ENCODE measurements at places on chromosomes 3 and 15. TPM values are rescaled to one million over a fixed set of nuclear protein-coding genes. Genes with fewer than 3 reads are reported as not detected.

GRCh38 chr3:45509038-45509767 is 85.3 kb upstream of the LIMD1 start:
- no peak for DNase-seq

- no peak for DNase-seq
Measured at GRCh38 chr3:169863458-169863899, 6.3 kb downstream of the LRRC31 start.

GRCh38 chr15:62912808-62913207 is 129.7 kb upstream of the TPM1 start:
- no peak for DNase-seq

DNA sequence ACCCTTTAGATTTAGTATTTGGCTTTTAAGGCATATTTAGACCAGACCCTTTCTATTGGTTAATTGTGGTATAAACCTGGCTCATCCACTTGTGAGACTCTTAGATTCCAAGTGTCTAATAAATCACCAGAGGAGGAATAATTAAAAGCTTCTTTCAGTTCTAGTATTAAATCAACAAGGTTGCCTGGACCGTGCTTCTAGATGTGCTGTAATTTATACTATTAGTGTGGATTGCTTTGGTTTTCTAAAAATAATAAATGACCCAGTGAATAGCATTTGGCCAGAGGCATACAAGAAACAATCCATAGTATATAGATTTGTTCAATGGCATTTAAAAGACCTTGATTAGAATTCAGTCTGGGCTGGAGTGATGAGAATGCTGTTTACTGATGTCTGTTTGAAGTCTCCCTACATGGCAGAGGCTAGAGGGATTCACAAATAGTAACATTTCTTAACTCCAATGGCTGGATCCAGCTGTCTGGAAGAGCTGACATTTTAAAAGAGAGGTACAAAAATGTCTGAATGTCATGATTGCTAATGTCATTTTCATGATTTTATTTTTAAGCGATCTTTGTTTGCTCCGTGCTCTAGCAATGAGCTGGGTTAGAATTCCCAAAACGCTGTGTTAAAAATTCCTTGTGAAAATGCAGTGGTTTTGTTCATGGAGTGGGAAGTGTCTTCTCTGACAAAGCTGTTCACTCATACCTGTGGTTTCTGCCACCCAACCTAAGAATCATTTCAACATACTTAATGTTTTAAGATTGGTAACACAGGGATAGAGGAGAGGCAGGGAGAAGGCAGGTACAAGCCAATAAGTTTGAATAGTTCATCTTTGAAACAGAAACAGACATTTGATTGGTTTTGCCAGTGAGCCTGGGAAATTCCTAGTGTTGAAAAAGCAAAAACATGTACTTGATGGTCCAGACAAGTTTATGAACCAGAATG is 89.9 kb downstream of the RBMS3 start:
- DNase-seq = no peak

DNA sequence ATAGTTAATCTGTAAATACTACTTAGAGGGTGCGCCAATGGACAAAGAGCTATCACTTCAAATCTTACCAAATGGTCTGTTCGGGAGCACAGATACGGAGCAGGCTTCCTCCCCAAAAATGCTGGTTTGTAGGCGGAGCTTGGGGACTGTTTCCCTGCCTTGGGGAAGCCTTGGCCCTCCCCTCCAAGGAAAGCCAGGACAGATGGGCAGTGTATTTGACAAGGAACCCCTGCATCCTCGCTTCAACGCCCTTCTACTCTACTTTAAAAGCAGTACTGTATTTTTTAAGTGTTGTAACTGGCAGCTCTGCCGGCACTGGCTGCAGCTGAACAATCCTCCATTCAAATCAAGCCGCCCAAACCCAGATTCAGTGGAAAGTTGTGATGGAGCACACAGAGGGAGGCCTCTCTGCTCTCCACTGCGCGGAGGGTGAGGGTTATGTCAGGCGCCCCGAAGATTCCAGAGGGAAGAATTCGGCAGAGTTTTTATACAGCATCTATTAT is 83.1 kb upstream of the FNDC3B start:
- DNase-seq = no peak

The SLC38A3 gene
- not detected for total RNA-seq

The IGSF11 gene
- total RNA-seq = not detected

- DNase-seq = no peak
Measured at GRCh38 chr15:66196602-66197001, 56.9 kb downstream of the MEGF11 start.

The SPG11 gene
- total RNA-seq = 21.1 TPM

The TM4SF18 gene
- 6.2 TPM for total RNA-seq

The LYSMD4 gene
- total RNA-seq = not detected

- no peak for DNase-seq
Measured at GRCh38 chr3:168161696-168162095, 66.0 kb upstream of the GOLIM4 start.

The LDHAL6B gene
- not detected for total RNA-seq

- DNase-seq = no peak
Measured at GRCh38 chr3:128425142-128425845, 41.4 kb downstream of the DNAJB8 start.

GRCh38 chr3:190432216-190432615 is 17.5 kb downstream of the TMEM207 start:
- DNase-seq = no peak

The CCR2 gene
- total RNA-seq = 0.11 TPM

- DNase-seq = no peak
Measured at GRCh38 chr3:108518895-108519294, 8.5 kb upstream of the MYH15 start.

DNA sequence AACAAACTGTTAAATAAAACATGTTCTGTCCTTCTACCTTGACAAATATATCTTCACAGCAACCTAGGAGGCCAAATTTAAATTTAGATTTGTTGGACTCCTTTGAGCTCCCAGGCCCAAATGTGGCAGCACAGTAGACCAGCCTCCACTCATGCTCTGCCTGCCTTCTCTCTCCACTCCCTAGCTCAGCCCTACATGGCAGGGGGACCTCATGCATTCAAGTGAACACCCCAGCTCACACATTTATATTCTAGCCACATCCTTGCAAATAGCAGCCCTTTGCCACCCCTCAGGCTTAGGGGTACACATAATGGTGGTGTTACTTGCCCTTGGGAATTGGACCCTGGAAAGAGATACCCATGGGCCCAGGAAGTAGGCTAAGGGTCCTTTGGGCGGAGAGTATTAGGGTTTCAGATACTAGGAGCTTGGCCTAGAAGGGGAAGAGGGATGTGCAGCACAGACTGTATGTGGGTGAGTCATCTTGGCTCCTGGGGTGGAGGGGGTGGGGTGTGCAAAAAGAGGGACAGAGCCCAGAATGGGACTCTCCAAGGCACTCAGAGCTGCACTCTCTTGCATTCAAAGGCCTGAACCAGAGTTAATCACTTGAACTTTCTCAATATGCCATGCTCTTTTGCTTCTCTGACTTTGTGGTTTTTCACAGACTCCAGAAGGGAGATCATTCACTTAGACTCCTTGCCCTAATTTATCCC is 268.4 kb upstream of the ROPN1 start:
- peak; percentile 41 for DNase-seq

DNA sequence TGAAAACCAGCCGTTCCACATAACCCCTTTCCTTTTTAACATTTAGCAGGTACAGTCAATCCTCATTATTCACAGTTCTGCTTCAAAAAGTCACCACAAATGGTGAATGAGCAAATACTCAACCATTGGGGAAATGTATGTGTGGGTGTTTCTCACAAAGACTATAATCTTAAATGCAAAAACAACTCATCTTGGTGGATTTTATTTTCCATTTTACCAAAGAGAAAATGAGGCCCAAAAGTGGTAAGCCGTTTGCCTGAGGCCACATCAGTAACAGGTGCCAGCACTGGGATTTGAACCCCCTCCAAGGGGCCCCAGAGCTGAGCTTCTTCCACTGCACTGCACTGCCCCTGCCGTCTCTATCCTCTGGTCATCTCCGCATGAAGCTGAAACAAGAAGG is 208.8 kb downstream of the OSBPL10 start:
- DNase-seq = no peak

DNA sequence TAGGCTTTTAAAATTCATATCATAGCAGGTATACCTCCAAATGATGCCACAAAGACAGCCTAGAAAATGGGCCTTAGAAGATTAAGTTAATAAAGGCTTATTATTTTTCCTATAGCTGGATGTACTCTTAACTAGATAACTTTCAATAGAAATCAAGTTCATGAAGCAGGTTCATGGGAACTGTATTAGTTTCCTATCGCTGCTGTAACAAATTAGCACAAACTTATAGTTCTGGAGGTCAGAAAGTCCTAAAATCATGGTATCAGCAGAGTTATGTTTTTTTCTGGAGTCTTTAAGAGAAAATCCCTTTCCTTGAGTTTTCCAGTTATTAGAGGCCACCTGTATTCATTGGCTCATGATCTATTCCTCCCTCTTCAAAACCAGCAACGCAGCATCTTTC is 269.9 kb downstream of the TIGIT start:
- no peak for DNase-seq

The SOX2 gene
- 2.0 TPM for total RNA-seq

The EPHB3 gene
- total RNA-seq = 1.2 TPM

The CCDC13 gene
- total RNA-seq = 2.1 TPM

DNA sequence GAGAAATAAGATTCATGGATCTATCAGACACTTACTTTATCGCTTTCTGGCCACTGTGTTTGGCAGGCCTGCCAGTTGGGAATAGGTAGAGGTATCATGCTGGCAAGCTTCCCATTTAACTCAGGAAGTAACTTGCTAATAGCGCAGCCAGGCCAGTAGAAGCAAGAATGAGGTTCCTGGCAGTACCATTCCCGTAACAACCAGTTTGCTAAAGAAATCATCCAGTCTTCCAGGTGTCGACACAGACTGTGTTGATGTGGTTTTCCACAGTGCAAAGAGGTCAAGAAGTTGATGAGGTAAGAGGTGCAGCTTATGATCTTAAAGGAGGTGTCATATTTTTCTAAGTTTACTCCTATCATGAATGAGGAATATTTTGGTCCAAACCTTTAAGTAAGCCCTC is 46.2 kb downstream of the DPH6 start:
- DNase-seq = no peak

DNA sequence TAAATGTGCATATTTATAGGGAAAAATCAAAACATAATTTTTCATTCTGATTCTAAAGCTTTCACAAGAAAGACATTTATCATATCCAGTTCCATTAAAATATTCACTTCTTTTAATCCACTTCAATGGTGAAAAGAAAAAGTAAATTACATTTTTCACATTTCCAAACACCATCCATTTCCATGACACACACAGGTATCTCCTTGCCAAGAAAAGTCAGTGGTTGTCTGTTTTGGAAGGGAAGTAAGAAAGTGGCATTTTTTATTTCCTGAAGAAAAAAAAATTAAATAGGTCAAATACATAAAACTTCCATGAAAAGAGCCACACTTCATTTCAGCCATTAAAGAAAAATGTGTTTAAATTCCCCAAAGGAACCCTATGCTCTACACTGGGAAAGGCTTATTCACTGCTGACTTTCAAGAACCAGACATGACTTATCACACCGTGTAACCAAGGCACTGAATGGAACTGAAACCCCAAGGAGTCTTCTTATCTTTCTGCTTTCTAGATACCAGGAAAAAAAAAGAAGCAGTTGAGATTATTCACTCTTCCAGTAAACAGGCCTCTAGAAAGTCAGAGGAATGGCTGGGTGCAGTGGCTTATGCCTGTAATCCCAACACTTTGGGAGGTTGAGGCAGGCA is 44.5 kb downstream of the OSBPL10 start:
- no peak for DNase-seq

DNA sequence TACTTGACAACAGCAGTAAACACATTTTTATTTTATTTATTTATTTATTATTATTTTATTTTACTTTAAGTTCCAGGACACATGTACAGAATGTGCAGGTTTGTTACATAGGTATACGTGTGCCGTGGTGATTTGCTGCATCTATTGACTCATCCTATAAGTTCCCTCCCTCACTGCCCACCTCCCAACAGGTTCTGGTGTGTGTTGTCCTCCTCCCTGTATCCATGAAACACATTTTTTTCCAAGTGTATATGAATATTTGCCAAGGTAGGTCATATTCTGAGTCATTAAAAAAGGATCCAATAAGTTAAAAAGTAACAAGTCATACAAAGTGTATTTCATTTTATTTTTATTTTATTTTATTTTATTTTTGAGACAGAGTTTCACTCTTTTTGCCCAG is 567.3 kb upstream of the KCNMB2 start:
- no peak for DNase-seq

The EFCAB12 gene
- total RNA-seq = not detected

DNA sequence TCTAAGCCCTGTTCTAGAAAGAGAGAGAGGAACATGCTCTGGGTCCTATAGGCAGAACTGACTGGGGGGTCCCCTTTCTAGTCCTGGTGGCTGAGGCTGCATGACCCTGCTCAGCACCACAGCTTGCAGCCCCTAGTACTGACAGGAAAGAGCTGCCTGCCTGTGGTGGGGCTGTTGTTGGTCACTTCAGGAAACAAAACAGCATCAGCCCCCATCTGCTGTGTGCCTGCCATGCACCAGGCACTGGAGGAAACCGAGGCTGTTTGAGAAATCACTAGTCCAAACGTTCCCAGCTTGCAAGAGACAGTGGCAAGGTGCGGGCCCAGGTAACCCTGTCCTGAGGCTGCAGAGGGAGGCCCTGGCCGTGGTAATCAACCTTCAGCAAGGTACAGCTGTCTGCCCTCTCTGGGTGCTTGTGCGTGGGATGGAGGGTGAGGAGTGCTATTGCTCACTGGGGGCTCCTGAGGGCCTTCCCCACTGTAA is 90.6 kb downstream of the IQSEC1 start:
- no peak for DNase-seq

The PIGBOS1 gene
- total RNA-seq = 4.7 TPM

GRCh38 chr3:140753865-140754754 is 76.2 kb downstream of the TRIM42 start:
- DNase-seq = no peak

The DCUN1D1 gene
- 8.4 TPM for total RNA-seq

The PRR23B gene
- total RNA-seq = not detected

DNA sequence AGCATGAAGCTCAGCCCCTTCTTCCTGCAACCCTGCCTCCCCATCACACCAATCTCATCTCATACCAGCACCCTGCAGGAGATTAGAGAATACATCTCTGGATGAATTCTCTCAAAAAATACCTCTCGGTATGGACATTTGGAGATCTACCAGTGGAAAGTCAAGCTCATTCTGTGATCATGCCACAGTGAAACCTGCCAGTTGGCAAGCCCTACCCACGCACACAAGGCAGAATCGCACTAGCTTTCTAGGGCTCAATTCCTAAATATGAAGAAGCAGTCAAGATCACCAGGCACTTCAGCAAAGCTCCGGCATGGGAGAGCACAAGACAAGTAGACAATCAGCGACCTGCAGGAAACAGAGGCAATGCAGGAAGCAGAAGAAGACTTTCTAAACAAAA is 221.2 kb downstream of the NTRK3 start:
- no peak for DNase-seq

The LRRC34 gene
- total RNA-seq = 3.5 TPM

The SCN11A gene
- total RNA-seq = not detected

The LOXL1 gene
- total RNA-seq = 260 TPM

The STRIT1 gene
- not detected for total RNA-seq

The EPB42 gene
- not detected for total RNA-seq

The CPLX3 gene
- not detected for total RNA-seq

DNA sequence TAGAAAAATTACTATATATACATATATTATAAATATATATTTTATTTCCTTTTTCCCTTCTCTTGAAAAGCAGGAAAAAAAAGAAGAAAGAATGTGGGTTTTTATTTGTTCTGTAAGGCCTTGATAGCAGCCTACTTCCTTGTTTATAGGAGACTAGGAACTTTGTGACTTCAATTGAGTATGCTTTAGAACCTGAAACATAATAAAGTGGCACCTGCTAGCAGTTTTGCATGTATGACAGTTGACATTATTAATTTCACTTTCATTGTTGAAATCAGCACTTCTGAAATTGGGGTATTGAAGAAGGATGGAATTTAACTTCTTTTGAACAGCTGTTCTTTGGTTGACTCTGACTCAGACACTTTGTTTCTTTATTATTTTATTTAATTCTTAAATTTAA is 56.9 kb downstream of the GLCE start:
- DNase-seq = no peak

All from ascending aorta (tissue), 2 donors.